ENCODE measurements at places on chromosomes 5 and 9. TPM values are rescaled to one million over a fixed set of nuclear protein-coding genes. Genes with fewer than 3 reads are reported as not detected.

Gene PCDHGA10
- total RNA-seq: 3.2 TPM

Gene SMC2
- 5.6 TPM for total RNA-seq

Gene PCDHAC2
- total RNA-seq: 0.18 TPM

Gene TSSK1B
- total RNA-seq: not detected

Gene SGCD
- 9.6 TPM for total RNA-seq

Gene TTC23L
- not detected for total RNA-seq

Gene C9
- total RNA-seq: not detected

Gene SCGB3A2
- total RNA-seq: not detected

Gene FIBCD1
- 3.3 TPM for total RNA-seq

Gene SPATA31C1
- total RNA-seq: not detected

DNA sequence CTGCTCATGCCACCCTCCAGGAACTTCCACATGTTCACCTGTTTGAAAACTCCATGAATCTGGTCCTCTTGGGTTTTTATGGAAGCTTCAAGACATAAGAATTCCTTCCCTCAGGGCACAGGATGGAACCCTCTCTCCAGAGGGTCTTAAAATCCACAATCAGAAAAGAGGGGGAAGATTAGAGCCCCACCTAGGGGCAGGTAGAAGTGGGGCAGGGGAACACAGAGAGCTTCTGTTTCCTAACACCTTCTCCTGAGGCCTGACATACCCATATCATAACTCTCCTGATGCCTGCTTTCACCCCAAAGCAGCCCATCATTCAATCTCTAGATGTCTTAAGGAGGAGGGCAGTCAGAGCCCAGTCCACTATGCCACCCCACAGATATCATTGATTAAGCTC lies 1087.7 kb upstream of the ARRDC3 start:
- DNase-seq: no peak

DNA sequence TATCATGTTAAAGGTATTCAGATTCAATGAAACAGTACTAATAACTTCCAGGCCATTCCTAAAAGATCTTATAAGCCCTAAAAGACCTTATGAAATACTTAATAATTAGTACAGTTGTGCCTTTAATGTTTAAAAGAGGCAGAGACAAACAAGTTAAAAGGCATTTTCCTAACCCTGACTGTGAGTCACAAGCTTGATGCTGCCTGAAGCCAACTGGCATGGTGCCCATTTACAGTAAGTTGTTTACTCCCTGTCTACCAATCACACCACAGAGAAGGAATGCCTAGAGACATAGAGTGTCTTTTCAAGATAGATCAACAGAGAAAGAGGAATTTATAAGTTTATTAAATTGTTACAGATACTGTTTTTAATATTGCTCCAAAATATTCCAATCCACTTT lies 47.8 kb downstream of the NR3C1 start:
- peak; percentile 26 for DNase-seq

DNA sequence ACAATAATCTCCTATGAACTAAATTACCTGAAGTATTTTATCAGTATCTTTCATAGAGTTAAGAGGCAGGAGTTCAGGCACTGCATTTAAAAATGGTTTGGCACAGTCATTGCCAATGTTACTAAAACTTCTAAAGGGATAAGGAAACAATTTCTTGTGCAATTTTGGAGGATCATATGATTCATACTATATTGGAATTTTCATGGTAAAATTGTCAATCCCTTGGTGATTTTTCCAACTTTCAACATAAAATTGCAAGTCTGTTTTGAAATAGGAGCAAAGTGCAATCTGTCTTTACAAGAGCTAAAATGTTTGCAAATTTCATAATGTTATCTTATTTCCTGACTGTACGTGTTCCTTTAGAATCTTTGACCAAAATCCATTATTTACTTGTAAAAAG lies 211.1 kb downstream of the DMRTA1 start:
- no peak for DNase-seq

DNA sequence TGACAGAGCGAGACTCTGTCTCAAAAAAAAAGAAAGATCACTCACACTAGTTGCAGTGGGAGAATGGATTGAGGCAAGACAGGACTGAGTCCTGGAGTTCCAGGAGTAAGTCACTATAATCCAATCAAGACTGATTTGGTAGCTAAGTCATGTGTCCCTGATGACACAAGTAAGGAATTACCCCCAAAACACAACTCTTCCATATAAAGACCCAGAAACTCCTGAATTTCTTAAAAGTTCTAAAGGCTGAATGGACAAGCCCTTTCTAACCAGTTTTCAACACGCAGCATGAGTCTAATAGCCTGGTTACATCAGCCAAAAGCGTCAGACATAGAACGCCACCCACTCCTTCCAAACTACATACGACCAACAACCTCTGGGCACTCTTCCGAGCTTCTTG lies 2.5 kb downstream of the ZFP62 start:
- no peak for DNase-seq

- no peak for DNase-seq
Observed at GRCh38 chr9:92882276-92882675, 4.4 kb upstream of the ZNF484 start.

GRCh38 chr9:120628207-120628924 lies 48.4 kb upstream of the CDK5RAP2 start:
- no peak for DNase-seq

- DNase-seq: no peak
Observed at GRCh38 chr9:68437785-68438184, 81.4 kb downstream of the PGM5 start.

DNA sequence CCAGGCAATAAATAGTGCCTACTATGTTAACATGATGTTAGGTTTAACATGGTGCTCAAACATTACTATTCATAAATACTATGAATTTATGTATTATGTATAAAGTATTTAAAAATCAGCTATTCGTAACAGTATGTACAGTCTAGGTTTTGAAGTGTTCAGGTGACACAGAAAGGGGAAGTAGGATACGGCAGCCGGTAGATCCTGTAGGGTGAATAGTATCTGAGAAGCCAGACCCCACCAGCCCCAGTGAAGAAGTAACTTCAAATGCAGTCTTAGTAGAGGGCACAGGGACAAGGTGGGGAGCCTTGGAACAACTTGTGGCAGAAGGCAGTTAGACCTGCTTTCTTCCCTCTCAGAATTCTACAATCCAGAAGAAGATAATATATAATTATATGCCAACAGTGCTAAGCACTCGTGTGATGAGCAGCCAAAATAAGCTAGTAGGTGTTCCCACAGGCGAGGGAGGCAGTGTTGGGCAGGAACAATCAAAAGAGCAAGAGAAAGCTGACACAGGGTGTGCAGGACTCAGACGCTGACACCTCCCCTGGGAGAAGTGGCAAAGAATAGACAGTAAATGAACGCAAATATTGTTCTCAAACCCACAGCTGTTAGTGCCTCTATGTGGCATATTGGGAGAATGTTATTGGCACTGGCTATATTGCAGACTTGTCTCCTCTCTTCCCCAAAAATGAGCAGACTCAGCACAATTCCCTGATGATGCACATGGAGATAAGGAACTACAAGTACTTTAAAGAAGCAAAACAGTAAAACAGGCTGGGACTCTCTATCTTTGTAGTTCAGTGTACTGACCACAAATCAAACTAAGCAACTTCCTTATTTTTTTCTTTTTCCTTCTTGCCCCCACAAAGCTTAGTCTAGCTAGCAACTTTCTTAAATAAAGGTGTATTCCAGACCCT lies 4.6 kb downstream of the ZNF367 start:
- DNase-seq: peak; percentile 66

GRCh38 chr5:174172152-174172551 lies 126.6 kb downstream of the NSG2 start:
- DNase-seq: no peak

DNA sequence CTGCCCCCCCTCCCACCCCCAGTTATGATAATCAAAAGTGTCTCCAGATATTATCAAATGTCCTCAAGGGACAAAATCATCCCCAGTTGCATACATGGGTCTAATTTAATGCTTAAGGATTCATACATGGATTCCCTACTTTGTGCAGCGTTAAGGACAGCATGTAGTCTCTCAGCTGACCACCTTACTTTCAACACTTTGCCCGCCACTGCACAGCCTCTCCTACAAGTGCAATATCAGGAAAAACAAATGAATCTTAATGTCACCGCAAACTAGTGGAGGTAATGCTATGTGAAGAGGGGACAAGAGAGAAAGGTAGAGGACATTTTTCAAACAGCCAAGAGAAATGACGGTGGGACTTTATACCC lies 78.6 kb downstream of the TLE1 start:
- DNase-seq: no peak

DNA sequence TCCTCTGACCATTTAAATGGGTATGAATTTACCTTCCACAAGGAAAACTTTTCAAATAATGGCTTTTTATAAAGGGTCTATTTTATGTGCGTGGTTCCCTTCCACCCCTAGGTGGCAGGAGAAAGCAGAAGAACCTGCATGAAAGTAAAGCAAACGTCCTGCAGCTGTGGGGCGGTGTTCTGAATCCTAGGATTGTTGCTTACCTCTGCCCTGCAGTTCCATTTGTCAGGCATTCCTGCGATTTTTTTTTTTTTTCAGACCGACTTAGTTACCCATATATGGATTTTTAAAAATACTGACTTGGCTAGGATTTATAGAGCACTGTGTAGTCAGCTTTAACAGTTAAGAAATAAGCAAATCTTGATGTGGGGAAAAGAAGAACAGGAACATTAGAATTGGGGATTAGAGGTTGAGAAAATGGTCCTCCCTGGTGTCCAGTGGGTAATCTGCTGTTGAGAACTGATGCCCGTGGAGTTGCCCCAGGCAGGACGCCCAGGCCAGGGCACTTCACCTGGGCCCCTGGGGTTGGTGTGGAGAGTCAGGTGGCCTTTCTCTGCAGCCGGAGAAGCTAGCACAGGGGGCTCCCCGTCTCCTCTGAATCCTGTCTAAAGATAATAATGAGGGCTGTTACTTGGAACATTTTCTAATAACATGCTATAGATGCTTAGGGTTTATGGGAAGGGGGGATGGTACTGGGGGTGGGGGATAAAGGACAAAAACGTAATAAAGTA lies 30.4 kb upstream of the LTC4S start:
- DNase-seq: no peak

DNA sequence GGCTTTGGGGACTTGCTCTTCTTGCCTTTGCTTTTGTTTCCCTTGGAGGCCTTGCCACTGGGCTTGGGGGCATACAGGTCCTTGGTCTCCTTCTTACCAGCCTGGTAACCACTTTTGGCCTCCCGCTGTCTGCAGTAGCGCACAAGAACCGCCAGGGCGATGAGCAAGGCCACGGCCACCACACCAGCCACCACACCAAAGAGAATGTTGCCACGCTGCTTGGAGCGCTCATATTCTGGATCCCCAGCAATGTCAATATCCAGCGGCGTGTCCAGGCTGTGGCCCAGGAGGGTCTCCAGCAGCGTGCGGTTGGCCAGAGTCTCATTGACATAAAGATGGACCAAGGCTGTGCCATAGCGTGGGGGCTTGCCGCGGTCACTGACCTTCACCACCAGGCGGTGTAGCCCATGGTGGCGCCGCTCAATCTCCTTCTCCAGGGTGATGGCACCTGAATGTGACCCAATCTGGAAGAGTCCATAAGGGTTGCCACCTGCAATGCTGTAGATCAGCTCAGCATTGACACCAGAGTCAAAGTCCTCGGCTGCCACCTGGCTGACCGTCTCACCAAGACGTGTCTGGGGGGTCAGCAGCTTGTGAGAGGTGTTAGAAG lies 14.5 kb downstream of the PCDH1 start:
- DNase-seq: peak; percentile 43

- no peak for DNase-seq
Observed at GRCh38 chr9:5205071-5205470, 19.6 kb upstream of the INSL6 start.

- DNase-seq: no peak
Observed at GRCh38 chr9:100619194-100619593, 41.3 kb downstream of the CAVIN4 start.

DNA sequence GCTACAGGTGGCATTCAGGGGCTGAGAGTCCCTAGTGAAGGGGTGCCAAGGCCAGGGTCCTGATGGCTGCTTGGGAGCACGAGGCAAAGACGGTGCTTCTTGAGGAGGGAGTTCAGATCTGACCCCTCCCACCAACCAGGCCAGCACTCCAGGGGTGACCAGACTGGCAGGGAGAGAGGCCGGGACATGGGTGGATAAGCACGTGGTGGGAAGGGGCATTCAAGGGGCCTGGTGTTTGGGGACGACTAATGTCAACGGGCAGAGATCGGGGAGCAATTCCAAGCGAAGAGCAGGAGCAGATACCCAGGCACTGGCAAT lies 4.5 kb downstream of the RGS14 start:
- DNase-seq: no peak

DNA sequence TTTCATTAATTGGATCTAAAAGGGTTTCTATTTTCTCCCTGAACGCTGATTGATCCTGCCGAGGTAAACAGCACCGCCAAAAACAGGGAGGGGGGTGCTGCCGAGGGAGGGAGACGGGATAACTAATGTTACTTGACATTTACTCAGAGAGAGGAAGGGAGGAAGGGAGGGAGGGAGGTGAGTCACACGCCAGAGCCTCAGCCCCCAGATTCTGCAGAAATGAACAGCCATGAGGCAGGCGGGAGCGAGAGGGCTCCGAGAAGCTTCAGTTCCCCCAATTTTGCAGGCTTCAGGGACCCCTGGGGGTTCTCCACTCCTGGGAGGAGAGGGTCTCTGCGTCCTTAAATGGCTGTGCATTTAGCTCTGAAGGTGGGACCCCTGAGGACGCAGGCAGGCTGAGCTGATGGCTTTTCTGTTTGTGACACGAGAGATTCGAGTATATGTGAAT lies 59.1 kb upstream of the IER5L start:
- DNase-seq: peak; percentile 42

DNA sequence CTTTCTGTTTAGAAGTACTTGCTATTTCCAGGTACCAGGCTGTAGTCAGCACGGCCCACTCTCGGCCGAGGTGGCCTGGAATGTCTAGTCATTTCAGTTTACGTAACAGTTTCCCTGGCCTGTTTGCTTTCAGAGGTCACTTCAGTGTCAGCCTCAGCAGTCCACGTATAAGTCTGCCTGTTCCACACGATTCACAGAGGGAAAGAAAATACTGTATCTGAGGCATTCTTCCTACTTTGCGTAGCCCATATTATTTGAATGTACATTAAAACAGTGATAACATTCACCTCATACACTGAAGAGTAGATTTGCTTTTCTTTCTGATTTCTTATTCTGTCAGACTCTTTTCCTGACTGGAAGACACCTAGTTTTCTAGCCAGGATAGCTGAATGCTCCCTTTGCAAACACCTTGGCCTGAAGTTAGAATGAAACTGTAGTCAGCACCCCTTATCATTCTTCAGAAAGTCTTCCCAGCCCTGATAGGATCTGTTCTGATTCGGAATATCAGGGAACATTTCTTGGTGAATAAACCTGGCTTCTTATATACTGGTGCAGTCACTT lies 140.9 kb downstream of the AOPEP start:
- DNase-seq: peak; percentile 61

DNA sequence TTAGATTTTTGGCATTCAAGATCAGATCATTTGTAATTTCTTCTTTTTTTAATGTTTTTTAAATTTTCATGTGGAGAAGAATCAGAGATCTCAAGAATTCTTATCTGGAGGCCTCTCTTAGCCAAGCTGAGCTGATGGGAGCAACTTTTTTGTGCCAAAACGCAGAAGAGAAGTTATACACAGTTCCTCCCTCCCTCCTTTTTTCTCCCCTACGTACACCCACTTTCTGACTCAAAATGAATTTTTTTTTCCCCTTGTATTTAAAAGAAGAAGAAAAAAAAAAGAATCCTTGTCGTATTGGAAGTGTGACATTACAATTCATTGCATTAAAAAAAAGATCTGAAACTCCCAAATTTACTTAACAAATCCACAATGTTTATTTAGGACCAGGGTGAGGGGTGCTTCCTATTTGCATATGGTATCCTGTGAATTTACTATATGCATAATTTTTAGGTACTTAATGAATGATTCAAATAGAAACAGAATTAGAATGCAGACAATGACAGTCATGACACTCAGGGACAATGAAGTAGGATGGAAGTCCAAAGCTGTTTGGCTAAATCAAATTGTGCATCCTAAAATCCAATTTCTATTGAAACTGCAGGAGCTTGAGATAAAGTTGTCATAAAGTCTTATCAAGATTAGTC lies 54.4 kb downstream of the EBF1 start:
- DNase-seq: no peak

Measured in Peyer's patch (tissue), 4 donors.